ENCODE measurements at places on chromosomes 4 and X.
A peak's percentile ranks its signal among the peaks of the same experiment; 100 is the strongest.

DNA sequence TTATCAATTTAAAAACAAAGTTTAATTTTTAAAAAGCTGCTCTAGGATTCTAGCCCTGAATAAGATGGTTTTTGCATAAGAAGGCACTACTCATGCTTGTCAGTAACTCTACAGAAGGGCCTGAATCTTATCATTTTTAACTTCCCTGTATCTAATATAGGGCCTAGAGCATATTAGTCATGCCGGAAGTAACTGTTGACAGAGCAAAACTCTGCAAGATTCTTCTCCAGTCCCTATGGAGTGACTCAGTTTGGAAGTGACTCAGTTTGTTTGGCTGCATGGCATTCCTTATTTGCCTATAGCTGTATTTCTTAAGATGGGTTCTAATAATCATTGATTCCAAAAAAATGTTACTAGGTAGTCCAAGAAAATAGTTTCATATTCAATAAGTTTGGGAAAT lies 431.8 kb upstream of the HTR2C start:
- no peak for DNase-seq

GRCh38 chr4:138035781-138036258 lies 206.3 kb downstream of the SLC7A11 start:
- DNase-seq = no peak

DNA sequence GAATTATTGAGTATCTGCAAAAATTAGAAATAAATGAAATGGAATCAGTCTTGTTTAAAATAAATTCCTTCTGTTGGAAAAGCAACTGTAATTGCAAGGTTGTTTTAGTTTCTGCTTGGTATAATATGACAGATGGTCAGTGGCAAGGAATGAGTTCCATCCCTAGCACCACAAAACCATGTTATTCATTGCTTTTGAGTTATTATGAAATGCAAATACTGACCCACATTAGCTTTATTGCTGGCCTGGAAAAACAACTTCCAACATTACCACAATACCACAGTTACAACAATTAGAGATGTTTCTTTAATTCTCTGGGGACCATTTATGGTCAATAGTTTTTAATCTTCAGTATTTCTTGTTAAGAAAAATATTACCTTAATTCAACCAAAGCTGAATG lies 194.4 kb downstream of the TMA16 start:
- DNase-seq = no peak

- peak; percentile 41 for DNase-seq
Measured at GRCh38 chrX:154840856-154841255, 6.4 kb upstream of the SMIM9 start.

DNA sequence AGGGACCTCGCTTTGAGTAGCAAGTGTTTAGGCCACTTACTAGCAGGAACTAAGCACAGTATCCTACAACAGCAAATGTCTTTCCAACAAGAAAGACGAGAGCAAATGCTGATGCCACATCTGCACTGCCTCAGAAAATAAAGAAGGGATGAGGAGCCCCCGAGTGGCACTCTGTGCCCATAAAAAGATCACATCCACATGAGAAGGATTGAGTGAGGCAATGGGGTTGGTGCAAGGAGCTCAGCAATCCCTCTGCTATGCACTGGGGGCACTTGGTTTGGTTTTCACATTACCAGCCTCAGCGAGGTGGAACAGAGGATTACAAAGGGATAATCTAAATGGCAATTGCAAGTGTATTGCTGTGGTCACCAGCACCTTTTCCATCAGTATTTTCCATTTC lies 252.8 kb upstream of the SLC7A11 start:
- no peak for DNase-seq

- DNase-seq = no peak
Measured at GRCh38 chr4:9931146-9931545, 90.2 kb downstream of the SLC2A9 start.

- no peak for DNase-seq
Measured at GRCh38 chr4:177070533-177071058, 239.1 kb upstream of the NEIL3 start.

DNA sequence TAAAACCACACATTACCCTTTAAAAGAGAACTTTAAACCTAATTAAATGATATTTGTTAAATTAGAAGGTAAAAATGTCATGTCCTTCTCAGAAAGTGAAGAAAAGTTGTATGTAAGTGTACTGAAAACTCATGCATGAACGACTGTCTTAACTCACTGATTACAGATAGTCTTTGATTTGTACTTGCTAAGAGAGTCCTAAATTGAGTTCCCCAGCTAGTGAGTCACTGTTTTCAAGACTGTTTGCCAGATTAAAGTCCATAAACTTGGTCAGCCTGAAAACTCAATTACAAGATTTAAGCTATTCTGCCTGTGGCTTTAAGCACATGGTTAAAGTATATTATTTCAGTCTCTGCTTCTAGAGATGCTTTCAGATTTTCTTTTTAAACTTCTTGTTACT lies 124.9 kb upstream of the ZCCHC13 start:
- DNase-seq = peak; percentile 16

DNA sequence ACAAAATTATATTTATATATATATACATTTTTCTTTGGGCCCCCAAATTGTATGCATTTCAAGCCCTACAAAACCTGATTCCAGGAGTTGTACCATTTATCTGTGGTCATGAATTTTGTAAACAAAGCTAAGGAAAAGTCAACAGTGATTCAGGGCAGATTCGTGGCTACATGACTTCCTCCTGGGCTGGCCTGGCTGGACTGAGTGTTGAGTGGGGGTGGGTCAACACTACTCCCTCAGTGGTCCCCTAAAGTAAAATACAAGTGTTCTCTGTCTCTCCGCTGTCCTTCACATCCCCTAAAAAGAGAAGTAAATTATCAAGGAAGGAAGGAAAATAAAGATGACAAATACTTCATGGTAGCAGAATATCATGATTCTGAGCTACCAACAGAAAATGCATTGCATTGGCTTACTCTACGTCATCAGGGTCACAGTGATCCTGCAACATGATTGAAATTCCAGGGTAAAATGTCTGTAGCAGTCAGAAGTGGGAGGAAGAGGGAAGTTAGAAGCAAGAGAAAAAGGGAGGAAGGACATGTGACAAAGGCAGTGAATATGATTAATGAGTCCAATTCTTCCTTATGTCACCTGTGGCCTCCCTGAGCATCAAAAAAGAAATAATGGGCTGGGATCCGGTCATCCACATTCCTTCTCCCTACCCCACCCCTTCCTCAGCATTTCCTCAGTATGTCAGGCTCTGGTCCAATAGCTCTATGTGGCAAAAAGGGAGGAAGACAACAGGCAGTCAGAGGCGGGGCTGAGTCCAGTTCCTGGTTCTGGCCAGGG lies 42.4 kb upstream of the MYOZ2 start:
- no peak for DNase-seq

- no peak for DNase-seq
Measured at GRCh38 chrX:106692425-106693065, 34.0 kb upstream of the RNF128 start.

- DNase-seq = no peak
Measured at GRCh38 chr4:182916483-182917181, 554 bp downstream of the DCTD start.

DNA sequence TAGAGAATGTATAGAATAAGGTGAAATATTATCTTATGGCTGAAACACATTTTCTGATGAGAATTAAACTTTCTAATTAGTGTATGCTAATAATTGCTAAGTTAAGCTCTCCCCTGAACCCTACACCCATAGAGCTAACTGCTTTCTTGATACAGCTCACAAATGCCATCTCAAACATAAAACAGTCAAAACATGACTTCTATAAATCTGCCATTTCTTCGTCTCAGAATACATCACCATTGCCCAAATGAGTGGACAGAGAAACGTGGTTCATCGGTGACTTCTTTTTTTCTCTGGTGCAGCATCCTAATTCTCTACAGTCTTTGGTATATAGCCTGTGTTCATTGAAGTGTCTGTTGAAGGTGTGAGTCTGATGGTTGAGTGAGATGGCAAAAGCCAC lies 554.6 kb downstream of the NLGN4X start:
- DNase-seq = no peak

DNA sequence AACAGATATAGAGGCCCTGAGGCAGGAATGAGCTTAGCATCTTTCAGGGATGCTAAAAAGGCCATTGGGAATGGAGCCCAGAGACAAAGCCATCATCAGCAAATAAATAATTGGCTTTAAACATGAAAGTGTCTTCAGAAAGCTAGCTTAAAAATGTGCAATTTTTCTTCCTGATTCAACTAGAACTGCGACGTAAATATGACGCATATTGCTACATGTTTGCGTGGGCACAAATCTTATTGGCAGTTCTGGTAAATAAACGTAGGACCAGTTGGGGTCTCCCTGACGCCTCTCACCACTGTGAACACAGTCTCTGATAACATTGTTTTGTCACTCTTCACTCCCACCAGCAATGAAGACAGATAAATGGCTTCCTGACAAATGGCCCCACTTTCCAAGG lies 97.3 kb upstream of the SRD5A3 start:
- no peak for DNase-seq

- no peak for DNase-seq
Measured at GRCh38 chrX:65828599-65828998, 161.1 kb downstream of the MSN start.

- no peak for DNase-seq
Measured at GRCh38 chr4:8579526-8580320, 469 bp upstream of the GPR78 start.

GRCh38 chr4:75985116-75985515 lies 5.6 kb downstream of the SDAD1 start:
- peak; percentile 51 for DNase-seq

DNA sequence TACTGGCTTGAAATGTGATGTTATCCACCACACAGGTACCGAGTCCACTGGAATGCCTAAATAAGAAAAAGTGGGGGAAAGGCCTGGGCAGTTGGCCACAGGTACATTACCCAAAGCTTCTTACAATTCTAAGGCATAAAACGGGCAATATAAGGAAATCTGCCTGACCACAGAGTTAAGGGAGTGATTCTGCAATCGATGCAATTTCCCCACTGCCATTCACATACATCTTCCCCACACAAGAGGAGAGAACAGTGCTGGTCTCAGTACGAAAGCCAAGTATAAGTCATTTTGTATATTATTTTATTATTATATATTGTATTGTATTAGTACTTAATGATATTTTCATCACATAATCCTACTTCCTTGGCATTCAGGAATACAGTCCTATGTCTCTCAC lies 30.6 kb downstream of the RFC1 start:
- no peak for DNase-seq

DNA sequence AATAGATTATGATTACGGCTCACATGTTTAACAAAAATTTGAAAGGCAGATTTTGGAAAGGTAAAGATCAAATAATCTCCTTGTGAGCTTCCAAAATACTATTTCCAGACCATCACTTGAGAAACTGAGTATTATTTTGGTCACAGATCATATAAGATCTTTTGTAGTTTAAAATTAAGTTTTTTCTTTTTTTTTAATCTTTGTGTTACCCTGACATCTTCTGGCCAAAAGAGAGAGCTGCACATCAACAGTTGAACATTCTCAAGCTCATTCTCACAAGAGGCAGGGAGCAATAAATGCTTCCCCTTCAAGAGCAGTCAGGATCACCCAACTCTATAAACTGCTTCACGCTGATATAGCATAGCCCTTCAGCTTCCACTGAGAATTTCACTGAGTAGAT lies 15.9 kb downstream of the TMEM192 start:
- peak; percentile 5 for DNase-seq

GRCh38 chr4:162839814-162840213 lies 326.9 kb downstream of the NAF1 start:
- no peak for DNase-seq

- DNase-seq = no peak
Measured at GRCh38 chr4:3201718-3202702, 46.9 kb upstream of the MSANTD1 start.

GRCh38 chr4:75845992-75846391 lies 56.3 kb downstream of the PPEF2 start:
- no peak for DNase-seq

GRCh38 chrX:150049647-150050046 lies 111.4 kb upstream of the EOLA2 start:
- DNase-seq = no peak

- DNase-seq = no peak
Measured at GRCh38 chr4:85675076-85676049, 200.4 kb downstream of the ARHGAP24 start.

DNA sequence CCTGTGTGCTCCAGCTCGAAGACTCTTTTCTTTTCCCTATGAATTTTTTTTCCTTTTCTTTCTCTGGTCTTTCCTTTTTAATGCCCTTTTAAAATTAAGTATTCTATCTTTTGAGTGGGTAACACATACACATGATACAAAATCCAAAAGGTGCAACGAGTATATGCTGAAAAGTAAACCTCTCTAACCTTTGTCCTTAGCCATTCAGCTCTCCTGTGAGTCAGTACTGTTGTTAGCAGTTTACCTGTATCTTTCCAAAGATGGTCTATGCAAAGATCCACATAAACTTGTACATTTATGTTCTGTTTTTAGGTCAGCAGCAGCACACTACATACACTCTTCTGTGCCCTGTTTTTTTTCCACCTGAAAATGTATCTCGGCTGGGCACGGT lies 28.7 kb downstream of the SLC25A43 start:
- DNase-seq = no peak

DNA sequence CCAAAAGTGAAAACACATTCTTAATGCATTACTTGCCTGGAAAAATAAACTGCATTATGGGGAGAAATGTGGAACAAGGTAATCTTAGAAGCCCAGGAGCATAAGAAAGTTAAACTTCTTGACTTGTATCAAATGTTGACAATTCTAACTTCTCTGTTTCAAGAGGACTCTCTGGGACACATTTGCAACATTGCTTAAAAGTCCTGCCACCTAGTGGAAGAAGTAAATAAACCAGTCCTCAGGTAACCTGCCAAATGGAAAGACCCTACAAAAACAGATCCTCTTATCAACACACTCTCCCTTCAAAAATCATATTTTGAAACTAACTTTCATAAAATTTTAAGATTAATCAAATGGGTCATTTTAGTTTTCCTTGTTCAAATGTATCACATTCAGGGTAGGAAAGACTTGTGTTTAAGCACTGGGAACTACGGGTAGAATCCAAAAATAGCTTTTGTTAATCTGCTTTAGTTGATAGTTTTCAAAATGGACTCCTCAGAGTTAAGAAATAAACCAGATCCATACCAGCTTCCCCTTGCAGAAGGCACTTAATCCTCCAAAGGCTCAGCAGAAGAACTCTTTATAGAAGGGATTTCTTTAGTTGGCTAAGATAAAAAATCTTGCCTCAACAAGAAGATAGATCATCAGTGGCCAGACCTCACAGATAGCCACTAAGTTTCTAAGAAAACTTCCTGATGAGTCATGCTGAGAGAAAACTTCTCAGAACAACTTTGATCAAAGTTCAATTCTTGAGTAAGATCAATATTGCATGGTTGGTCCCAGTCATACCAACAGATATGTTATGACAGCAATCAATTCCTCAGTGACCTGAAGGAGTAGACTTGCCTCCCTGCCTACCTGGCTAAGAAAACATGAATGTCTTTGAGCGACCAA lies 141.7 kb downstream of the HHIP start:
- peak; percentile 11 for DNase-seq

- DNase-seq = no peak
Measured at GRCh38 chr4:148258535-148258934, 183.7 kb downstream of the NR3C2 start.

DNA sequence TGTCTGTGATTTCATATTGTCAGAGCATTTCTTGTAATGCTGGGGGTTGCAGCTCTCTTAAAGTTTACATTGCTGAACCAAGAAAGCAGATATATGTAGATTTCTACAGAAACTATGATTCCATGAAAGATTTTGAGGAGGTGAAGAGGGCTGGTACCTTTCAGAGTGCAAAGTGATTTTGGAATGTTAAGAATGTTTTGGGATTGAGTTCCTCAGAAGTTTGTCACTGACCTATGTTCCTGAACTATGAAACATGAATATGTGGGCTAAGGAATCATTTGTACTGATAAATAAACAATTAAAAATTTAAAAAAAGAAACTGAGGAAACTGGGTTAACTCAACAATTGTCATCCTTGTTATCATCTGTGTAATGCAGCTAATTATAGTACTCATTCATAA lies 12.3 kb upstream of the CHIC2 start:
- no peak for DNase-seq

GRCh38 chrX:66833426-66833825 lies 194.5 kb upstream of the EDA2R start:
- no peak for DNase-seq

Data from AG09309 (cell line).